Activated naive CD4-positive, alpha-beta T cell treated with Interleukin-2 at 50 U/mL for 16 hours (primary cell): ENCODE measurements at places on chromosomes 2 and 18.
A peak's percentile ranks its signal among the peaks of the same experiment; 100 is the strongest.

GRCh38 chr2:131154071-131154531, 49.0 kb downstream of the PLEKHB2 start:
- DNase-seq, result peak; percentile 87

DNA sequence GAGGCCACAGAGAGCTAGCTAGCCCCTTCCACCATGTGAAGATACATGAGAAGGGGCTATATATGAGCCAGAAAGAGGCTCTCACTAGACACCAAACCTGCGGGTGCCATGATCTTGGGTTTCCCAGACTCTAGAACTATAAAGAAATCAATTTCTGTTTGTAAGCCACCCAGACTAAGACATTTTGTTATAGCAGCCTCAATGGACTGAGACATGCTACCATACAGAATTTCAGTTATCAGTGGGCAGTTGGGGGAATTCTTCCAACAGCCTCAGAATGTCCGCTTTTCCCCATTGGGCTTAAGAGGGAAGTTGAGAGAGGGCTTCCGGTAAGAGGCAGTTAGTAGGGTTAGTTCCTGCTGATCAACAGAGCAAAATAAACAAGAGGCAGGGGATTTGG, 39.2 kb downstream of the TNP1 start:
- DNase-seq, result no peak

GRCh38 chr18:70036771-70037347, 89.2 kb upstream of the CD226 start:
- DNase-seq, result no peak

- DNase-seq, result no peak
These were observed 123.4 kb upstream of the COL3A1 start for GRCh38 chr2:188850786-188851185.

GRCh38 chr2:24830351-24830750, 37.1 kb downstream of the CENPO start:
- DNase-seq, result no peak

GRCh38 chr2:77328134-77328931, 193.8 kb downstream of the LRRTM4 start:
- DNase-seq, result no peak
